ENCODE measurements at places on chromosomes 16 and 17.

DNA sequence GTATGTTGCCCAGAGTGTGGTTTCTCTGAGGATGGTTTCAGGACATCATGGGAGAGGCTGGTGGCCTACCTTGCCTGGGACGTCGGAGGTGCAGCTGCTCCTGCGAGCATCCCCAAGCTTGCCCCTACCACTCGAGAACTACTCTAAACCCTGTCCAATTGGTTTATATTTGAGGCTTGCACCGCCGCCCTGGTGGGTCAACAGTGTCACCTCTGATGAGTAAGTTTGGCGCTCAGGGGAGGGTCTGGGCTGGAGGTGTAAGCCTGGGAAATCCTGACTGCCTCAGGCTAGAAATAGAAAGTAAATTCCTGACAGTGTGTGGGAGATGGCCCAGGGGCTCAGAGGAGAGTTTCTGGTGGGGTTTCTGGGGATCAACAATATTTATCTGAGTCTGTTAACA, 48.2 kb downstream of the CCDC42 start:
- DNase-seq: no peak

DNA sequence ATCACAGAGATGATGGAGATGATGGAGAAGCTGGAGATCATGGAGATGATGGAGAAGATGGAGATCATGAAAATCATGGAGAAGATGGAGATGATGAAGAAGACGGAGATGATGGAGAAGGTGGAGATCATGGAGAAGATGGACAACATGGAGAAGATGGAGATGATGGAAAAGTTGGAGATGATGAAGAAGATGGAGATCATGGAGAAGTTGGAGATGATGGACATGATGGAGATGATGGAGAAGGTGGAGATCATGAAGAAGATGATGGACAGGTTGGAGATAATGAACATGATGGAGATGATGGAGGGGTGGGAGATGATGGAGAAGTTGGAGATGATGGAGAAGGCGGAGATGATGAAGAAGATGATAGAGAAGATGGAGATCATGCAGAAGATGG, 34.5 kb downstream of the RBFOX3 start:
- no peak for DNase-seq

GRCh38 chr16:50289950-50290764, 23.8 kb downstream of the ADCY7 start:
- no peak for DNase-seq

DNA sequence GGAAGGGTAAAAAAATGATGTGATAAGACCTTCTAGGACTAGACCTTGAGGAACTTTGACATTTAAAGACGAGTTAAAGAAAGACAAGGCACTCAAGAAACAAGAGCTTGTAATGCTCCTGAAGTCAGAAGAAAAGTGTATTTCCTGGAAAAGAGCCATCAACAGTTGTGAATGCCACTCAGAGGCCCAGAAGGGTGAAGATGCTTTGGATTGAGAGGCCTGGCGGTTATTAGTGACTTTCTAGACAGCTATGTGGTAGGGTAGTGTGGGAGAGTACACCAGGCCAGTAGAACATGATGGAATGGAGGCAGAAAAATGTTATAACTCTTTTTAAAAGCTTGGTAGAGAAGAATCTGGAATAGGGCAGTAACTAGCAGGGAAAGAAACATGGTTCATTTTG, 34.1 kb upstream of the ANKFN1 start:
- DNase-seq: no peak

DNA sequence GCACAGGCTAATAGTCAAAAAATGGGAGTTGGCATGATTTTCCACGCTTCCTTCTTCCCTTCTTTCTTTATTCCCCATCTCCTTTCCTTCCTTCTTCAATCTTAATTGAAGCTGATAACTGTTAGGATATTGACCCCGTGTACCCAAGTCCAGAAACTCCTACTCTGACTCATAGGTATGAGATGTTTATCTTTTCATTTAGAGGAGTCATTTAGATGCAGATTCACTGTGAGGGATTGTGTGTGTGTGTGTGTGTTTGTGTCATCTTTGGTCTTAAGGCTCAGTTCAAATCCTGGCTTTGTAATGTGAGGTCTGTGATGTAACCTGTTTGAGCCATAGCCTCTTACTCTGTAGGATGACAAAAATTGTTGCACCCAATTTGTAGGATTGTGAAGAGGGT, 332.0 kb upstream of the MAF start:
- no peak for DNase-seq

DNA sequence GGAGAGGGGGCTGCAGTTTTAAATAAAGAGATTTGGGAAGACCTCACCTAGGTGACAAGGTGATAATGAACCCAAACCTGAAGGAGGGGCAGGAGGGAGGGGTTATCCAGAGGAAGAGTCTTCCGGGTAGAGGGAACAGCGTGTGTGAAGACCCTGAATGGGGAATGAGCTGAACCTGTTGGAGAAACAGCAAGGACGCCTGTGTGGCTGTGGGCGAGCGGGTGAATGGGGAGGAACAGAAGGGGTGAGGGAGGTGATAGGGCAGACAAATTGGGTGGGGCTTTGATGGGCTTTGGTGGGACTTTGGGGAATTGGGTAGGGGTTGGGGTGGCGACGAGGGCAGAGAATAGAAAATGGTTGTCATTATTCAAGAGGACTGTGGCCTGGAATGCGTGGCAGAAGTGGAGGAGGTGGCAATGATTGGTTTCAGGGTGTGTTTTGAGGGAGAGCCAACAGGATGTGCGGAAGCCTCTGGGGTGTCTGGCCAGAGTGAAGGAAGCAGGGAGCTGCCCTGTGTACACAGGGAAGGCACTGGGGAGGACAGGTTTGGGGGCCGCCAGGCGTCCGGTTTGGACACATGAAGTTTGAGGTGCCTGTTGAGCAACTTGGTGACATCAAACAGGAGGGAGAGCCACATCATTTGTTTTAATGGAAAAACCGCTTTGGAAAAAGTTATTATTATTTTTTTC, 48.7 kb downstream of the NKD1 start:
- DNase-seq: no peak

- DNase-seq: no peak
Measured at GRCh38 chr17:13230350-13231264, 212.8 kb upstream of the ELAC2 start.

DNA sequence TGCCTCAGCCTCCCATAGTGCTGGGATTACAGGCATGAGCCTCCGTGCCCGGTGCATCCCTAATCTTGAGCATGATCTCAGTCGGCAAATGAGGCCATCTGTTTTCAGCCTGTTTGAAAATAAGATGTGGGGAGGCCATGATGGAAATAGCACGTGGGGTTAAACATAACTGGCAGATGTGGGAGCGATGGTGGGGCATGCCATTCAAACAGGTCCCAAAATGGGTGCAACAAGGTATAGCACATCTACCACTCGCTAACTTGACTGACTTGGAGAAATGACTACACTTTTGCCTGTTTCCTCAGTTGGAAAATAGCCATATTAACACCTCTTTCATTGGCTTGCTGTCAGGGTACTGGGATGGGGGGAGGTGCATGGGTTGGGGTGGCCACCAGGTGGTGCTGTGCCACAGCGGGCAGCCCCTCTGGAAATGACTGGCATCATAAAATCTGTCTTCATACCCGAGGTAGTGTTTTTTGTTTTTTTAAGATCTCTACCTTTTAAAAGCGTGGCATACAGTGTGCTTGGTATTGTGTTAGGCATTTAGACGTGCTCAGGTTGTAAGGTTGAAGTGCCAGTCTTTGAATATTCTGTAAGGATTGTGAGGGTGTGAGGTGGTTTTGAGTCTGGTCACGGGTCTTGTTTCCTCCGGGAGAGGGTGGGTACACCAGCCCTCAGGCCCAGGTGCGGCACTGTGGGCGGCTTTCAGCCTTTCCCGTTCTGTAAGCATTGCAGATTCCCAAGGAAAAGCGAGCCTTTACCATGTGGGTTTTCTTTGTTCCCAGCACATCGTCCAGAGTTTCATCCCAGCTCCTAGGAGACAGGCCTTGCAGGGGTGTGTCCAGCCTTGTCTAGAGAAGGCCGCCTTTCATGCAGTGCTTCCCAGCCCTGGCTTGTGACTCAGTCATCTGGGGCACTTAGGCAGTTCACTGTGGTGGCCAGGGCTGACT, 2.9 kb upstream of the TTYH2 start:
- peak; percentile 69 for DNase-seq

DNA sequence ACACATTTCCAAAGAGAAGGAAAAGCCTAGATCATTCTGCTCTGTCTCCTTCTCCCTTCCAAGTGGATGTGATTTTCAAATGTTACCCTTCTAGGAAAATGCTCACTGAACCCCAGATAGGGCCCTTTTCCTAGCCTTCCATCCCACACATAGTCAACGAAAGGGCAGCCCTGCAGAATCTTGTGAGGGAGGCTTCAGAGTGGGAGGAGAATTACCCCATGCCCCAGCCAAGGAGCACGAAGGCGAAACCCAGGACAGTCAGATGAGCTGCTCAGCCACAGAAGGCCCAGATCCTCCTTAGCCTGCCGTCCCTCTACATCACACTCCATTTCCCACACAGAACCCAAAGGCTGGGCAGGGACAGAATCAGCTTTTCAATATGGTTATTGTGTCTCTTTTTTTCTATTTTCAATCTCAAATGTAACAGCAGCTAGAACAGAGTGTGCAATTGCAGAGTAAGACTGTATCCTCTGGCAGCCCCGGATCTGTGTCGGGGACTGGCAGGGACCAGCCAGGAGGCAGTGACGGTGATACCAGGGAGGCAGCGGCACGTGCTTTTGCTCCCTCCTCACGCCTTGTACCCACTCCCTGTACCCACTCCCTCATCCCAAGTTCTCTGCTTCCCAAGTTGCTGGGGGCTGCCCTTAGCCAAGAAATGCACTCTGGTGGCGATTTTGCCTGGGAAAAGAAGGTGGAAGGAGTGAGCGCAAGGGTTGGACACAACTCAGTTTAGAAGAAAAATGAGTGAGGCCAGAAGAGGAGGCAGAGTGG, 3.7 kb upstream of the SDK2 start:
- DNase-seq: no peak

DNA sequence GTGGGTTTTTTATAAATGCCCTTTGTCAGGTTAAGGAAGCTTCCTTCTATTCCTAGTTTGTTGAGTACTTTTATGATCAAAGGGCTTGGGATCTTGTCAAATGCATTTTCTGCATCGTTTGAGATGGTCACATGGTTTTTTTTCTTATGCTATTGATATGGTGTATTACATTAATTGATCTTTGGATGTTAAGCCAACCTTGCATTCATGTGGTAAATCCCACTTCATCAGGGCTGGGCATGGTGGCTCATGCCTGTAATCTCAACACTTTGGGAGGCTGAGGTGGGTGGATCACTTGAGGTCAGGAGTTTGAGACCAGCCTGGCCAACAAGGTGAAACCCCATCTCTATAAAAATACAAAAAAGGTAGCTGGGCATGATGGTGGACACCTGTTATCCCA, 30.8 kb upstream of the ATP2A3 start:
- DNase-seq: no peak

DNA sequence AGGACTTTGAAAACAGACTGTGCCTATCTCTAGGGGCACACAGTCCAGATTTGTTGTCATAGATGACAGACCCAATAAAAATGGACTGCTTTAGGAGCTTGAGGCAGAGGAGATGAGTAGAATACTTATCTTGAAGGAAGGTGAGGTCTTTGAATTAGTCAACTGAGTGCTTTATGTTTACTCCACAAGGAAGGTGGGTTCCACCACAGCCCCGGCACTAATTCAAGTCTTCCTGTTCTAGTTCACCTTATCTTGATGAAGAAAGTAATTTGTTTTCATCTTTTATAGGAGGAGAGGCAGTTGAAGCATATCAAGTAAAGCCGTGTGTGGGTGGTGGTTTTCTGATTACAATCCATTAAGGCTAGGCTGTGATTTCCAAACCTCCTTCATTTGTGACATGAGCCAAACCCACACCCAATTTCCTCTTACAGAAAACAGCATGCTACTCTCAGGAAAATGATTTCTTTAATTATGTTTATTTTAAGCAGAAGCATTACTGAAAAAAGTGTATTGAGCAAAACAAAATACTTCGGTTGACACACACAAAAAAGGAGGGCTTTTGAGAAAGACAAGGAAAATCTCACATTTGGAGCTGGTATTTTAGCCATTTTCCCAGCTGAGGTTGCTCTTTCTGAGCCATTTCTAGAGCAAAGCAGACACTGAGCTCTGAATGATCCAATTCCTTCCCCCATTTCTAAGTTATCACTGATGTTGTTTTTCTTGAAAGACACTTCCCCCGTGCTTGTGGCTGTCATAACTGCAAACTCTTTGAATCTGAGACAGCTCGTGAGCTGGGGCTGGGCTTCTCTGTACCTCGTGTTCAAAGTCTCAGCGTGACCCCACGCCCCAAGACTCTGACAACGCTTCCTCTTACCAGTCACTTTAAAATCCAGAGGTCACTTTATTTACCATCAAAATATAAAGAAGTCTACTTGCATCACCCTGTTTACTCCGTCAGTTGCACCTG, 35.4 kb downstream of the CDRT15 start:
- peak; percentile 63 for DNase-seq

DNA sequence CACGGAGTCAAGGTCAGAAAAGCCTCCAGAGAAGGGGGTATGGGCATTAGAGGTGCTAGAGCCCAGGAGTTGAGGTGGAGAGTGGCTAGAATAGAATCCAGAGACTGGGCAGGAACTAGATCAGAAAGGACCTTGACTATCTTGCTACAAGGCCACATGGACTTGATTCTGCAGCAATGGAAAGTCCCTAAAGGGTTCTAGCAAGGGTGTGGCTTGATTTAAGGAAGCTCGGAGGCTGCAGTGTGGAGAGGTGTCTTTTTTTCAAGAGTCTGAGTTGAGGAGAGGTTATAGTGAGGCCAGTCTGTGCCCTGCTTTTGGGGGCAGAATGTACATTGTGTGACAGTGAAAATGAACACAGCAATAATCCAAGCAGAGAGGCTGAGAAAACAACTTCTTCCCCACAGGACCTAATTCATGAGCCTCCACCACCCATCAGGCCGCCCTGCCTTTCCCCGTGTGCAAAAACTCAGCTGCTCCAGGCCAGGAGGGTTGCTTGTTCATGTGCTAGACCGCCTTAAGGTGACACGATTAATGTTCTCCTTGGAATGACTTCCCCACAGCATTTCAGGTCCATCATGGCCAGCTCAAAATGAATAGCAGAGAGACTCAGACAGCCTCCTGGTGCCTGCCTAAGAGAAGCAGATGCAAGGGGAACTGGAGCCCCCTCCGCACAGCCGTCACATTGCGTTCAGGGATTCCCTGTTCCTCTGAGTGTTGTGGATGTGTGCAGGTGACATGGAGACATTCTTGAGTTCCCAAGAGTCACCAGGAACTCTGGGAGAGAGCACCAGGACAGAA, 8.7 kb upstream of the BEAN1 start:
- no peak for DNase-seq

- no peak for DNase-seq
Measured at GRCh38 chr16:4690946-4691665, 2.3 kb upstream of the NUDT16L1 start.

DNA sequence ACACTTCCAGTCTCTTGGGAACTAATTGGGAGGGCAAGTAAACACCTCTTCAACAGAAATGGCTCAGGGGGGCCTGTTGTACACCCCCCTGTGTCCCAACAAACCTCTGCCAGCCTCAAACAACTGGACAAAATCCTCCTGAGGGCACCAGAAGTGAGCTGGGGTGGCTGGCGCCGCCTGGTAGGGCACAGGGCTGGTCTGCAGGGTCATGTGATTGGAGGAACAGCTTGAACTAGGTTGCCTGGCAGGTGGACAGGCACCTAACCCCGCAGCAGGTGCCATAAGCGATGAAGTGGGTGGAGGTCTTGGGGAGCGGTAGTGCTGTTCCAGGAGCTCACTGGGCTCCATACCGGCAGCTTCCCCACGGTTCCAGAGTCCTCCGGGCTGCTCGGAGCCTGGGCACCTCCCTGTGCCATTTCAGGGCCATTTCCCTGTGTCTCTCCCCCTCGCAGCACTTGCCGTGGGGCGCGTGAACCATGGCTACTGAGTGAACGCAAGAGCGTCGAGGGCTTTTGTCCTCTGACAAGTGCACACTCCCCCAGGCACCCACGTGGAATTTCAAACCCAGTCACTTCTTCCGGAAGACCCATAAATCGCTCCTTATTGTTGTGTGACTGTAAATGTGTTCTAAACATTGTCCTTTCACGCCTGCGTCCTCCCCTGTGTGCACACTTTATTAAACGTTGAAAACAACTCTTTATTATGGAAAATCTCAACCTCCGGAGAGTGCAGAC, 101.5 kb downstream of the SEC14L1 start:
- DNase-seq: no peak

Data from effector memory CD4-positive, alpha-beta T cell (primary cell).